ENCODE measurements at places on chromosomes 1 and 21.

GRCh38 chr1:153217212-153217611, at the start of gene PRR9:
Gene PRR9, plus strand, starts transcription at chr1:153217584. Its CDS starts 561 bp downstream, at chr1:153218145.
- DNase-seq = no peak

GRCh38 chr1:83763361-83764095, 235.4 kb downstream of the TTLL7 start:
- DNase-seq = no peak

DNA sequence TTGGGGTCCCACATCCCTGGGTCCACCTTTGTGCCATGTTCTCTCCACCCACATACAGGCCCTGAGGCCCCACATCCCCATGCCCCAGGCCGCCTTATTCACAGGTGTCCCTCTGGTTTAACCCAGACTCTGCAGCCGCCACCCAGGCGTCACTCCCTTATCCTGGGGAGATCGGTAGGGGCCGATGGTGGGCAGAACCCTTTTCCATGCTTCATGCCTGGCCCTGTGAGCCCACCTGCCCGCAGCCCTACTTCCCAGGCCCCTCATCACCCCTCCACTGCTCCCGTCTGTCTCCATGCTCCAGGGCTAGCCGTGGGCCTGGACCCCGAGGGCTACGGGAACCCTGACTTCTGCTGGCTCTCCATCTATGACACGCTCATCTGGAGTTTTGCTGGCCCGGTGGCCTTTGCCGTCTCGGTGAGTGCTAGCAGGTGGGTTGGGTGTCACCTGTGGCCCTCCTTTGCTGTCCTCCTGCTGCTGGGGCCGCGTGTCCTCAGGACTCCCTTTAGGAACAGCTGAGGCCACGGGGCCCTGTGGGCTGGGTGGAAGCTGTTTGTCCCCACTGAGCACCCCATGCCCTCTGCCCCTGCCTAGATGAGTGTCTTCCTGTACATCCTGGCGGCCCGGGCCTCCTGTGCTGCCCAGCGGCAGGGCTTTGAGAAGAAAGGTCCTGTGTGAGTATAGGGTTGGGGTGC, 12.2 kb downstream of the PSRC1 start:
- DNase-seq = no peak

- peak; percentile 78 for DNase-seq
Observed at GRCh38 chr1:6275826-6276782, 15.2 kb upstream of the GPR153 start.

- DNase-seq = no peak
Observed at GRCh38 chr1:29631836-29632805, 395.8 kb downstream of the PTPRU start.

Measured in testis (tissue), 5 donors.